ENCODE measurements at places on chromosomes 7 and 10.

GRCh38 chr7:69661342-69661741 is 63.1 kb downstream of the AUTS2 start:
- DNase-seq, result no peak

DNA sequence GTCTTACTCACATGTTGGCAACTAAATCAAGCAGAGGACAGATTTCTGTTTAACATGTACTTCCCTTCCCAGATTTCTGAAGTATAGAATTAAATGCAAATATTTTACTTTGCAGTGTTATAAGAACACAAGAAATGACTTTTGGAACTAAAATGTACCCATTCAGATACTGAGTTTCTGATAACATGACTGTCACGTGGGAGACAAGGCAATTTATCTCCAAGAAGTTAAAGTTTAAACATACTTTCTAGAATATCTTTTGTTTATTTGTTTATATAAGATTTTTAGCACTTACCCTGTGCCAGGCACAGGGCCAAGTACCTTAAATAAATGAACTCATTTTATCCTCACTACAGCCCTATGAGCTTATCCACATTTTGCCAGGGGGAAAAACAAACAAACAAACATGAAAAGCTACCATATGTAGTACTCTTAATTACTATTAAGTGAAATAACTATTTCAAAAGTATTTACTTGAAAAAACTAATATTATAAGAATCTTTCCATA is 807.1 kb upstream of the KCND2 start:
- DNase-seq, result no peak

- DNase-seq, result peak; percentile 38
These were observed at the start of gene LIMK1 for GRCh38 chr7:74083117-74083876. TSS of gene LIMK1 (plus strand) at chr7:74083804. CDS start at chr7:74083991, 187 bp downstream.

DNA sequence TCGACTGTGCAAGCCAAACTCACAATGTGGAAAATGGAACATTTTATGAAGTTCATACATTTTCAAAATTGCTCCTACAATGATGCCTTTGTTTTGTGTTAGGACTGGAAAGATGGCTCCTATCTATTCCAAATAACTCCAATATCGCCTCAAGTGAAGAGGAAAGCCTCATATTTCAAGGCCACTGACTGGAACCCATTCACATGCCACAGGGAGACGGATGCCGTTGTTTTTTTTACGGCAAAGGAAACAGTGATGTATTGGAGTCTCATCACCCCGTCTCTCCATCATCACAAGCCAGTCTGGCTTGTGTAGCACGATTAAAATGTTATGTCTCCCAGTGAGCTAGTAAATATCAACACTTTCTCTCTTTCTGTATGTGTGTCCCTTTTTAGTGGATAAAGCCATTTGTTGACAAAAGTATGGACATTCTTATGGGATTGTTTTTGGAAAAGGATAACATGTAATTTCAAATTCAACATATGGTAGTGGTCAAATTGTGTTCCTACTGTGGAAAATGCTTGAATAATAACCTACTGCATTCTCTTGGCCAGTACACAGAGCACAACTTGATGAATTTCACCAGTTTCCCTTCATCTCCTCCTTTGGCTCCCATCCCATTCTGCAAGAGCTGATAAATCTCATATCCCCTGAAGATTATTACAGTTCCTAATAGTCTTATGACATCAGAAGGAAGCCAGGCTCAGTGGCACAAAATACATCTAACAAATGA is 109.5 kb upstream of the PITRM1 start:
- DNase-seq, result no peak

- DNase-seq, result no peak
These were observed 1.4 kb downstream of the HOXA5 start for GRCh38 chr7:27141923-27142579.

DNA sequence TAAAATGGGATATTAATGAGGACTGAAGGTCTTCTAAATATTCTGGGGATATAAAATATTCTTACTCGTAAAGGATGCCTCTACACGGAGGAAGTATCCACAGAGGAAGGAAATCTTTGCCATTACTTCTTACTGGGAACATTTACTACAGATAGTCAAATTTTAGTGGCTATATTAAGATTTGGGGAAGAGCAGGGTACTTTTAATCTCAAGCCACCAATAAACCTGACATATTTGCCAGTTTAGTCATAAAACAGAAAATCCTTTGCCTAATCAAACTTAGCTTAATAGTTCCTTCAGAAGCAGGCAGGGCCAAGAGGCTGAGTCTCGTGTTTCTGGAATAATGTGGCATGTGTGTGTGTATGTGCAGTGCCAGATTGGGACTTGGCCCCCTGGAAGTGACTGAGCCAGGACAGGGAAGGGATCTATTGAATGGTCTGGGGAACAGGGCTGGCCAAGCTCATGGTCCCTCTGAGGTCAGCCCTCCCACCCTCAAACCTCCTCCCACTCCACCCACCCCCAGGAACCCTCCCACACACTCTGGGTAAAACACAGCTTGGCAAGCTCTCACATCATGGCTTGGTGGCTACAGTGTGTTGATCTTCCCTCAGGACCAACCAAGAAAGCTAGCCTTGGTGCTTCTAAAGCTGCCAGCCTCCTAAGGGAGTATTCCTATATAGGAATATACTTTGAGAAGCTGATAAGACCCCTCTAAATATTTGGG is 1.6 kb upstream of the PIK3CG start:
- DNase-seq, result no peak

GRCh38 chr10:43255634-43256431 is 11.0 kb downstream of the RASGEF1A start:
- no peak for DNase-seq

GRCh38 chr7:91396-92175 is 100.8 kb upstream of the FAM20C start:
- no peak for DNase-seq

GRCh38 chr7:91041141-91041540 is 223.1 kb upstream of the FZD1 start:
- DNase-seq, result no peak

- no peak for DNase-seq
These were observed 477.2 kb downstream of the DNAJB6 start for GRCh38 chr7:157813741-157814661.

DNA sequence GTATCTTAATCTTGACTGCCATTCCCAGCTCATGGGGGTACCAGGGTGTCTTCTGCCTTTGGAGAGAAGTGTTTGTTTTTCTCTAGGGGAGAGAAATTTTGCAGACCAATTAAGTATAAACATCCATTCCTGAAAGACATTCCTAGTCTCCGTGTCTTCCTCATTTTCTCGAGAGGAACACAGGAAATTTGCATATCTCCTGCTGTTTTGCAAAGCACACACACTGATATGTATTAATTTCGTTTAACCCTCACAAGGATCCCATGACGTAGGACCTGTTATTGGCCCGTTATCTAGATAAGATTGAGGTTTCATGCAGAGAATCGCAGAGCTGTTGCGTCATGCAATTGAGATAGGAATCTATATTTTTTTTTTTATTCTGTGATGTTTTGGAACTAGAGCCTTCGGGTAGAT is 944 bp downstream of the RHBDD2 start:
- DNase-seq, result no peak

- peak; percentile 17 for DNase-seq
These were observed 57.3 kb downstream of the MAPK8 start for GRCh38 chr10:48363617-48364355.

DNA sequence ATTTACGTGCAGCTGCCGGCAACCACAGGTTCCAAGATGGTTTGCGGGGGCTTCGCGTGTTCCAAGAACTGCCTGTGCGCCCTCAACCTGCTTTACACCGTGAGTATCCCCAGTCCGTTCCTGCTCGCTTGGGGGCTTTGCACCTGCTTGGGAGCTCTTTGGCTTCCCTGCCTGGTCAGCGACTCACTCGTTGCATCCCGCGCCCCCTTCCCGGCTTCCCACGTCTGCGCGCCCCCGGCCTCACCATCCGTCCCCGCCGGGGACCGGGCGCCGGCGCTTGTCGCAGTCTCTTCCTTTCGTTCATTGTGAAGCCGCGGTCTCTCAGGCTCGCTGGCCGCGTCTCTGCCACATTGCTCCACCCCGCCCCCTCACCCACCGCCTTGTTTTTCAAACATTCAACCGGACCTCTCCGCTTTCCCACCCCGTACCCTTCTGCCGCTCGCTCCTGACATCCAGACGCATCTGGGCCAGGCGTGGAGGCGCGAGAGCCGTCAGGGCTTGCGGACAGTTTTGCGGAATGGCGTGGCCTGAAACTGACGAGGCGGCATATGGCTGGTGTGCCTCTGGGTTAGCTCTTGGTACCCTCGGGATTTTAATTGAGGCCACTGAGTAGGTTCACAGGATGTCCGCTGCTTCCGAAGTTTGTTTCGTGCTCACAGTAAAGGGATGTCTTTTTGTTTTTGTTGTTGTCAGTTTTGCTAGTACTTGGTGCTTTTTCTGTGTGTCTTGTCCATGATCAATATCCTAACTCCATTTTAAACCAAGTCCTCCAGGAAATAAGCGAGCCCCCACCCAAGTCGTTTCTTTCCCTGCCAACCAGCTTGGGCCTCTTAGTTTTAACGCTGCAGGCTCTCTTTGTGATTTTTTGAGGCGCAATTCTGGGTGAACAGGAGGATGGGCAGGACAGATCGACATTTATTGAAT is 639 bp downstream of the TSPAN13 start:
- peak; percentile 45 for DNase-seq

- DNase-seq, result no peak
These were observed 1.6 kb upstream of the NRG3 start for GRCh38 chr10:81873231-81873931.

GRCh38 chr10:5832946-5833345 is 19.7 kb upstream of the GDI2 start:
- DNase-seq, result no peak

DNA sequence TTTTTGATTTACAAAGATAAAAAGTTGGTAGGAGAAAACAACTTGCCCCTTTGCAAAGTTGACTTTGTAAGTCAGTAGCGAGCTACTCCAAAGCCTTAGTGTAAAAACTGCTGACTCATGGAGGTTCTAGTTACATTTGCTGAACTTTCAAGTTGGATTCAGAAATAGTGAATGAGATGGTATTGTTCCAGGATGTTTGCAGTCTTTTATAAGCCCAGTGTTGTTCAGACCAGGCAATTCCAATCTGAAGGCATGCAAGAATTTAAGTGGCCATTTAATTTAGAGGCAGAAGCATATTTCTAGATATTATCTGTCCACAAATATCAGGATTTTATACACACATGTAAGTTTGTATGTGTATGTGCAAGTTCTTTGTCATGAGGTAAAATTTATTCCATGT is 21.6 kb downstream of the TES start:
- no peak for DNase-seq

GRCh38 chr10:12534824-12535223 is 185.5 kb downstream of the CAMK1D start:
- no peak for DNase-seq

DNA sequence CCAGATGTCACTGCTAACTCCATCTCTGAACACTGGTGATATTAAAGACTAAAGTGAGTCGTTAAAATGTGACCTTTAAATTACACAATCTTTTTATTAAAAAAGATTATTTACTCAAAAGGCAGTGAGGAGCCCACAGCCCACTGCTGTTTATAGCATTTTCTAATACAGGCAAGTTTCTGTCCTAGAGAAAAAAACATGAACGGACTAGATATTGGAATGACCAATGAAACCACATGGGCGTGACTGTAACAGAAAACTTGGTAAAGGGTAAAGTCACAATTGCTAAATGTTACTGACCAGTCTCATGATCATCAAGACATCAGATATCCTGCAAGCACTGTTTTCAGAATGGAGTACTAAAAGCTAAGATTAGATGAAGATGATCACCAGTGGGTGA is 78.7 kb downstream of the FEZF1 start:
- no peak for DNase-seq

DNA sequence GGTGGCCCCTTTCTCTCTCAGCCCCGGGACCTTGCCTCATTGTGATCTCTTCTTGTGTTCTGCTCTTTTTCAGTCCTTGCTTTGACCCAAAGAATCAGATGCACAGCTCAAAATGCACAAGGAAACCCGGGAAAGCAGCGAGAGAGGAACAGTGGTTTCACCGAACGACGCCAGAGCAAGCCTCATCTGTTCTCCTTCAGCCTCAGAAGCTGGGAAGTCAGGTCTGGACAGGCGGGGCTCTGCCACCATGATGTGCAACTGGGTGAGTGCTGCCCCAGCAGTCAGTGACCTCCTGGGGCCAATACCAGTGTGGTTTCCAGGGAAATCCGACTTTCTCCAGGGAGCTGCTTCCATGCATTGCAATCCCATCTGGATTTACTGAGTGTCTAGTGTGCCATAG is 133.4 kb downstream of the PRKCQ start:
- DNase-seq, result no peak

GRCh38 chr7:102992938-102993717 is 80.3 kb downstream of the LRRC17 start:
- DNase-seq, result no peak

GRCh38 chr10:106557951-106558733 is 606.4 kb downstream of the SORCS1 start:
- no peak for DNase-seq

DNA sequence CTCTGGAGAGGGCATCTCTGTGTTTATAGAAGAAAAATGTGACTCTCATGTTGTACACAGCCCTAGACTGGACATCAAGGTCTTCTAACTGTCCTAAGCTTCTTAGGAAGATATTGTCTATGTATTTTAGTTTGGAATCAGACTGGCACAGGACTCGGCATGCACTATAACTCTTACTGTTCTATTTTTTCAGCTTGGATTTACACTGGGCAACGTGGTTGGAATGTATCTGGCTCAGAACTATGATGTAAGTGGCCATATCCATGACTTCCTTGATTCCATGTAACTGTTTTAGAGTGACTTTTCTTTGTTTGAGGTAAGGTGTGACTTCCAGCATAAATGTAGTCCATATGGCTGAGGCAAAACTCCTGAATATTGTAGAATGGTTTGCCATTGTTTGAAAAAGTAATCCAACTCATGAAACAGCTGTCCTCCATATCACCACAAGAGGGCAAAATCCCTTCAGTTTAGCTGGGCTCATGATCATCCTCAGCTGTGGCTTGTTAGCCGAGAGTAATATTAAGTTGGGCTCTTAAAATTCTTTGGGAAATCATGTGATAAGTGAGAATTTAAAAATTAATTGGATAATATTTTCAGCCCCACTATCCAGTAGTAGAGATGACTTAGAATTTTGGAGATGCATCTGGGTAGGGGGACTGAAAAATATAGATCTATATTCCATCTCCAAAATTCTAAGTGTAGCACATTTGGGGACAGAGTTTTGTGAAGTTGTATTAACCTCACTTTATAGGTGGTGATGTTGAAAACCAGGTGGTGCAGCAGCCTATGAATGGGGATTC is 10.4 kb downstream of the STMP1 start:
- peak; percentile 9 for DNase-seq

GRCh38 chr7:132560825-132561529 is 15.3 kb downstream of the PLXNA4 start:
- DNase-seq, result no peak

- DNase-seq, result no peak
These were observed 48.7 kb upstream of the MAGI2 start for GRCh38 chr7:79502151-79502550.

- no peak for DNase-seq
These were observed 2.0 kb downstream of the RARRES2 start for GRCh38 chr7:150339409-150339809.

GRCh38 chr7:102917436-102918353 is 4.9 kb downstream of the LRRC17 start:
- no peak for DNase-seq

DNA sequence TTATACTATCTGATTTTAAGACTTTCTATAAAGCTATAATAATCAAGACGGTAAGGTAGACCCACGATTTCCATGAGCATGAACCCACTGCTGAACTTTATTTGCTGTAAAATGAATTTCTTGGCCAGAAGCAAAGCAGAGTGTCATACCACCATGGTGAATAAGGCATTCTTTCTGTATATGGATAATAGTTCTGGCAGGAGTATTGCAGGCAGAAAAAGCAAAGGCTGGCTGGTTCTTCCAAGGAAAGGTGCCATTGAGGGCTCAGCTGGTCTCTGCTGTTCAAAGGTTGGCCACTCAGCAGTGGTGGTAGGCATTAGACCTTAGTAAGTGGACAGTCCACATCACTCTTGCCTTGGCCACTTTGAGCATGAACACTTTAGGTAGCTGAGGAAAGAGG is 104.1 kb upstream of the KCNMA1 start:
- DNase-seq, result no peak

Data from DMS79 (cell line).